ENCODE measurements at places on chromosomes 6 and 20. TPM values are rescaled to one million over a fixed set of nuclear protein-coding genes. Genes with fewer than 3 reads are reported as not detected.
A peak's percentile ranks its signal among the peaks of the same experiment; 100 is the strongest.

Gene ESF1
- 14.8 TPM for total RNA-seq

DNA sequence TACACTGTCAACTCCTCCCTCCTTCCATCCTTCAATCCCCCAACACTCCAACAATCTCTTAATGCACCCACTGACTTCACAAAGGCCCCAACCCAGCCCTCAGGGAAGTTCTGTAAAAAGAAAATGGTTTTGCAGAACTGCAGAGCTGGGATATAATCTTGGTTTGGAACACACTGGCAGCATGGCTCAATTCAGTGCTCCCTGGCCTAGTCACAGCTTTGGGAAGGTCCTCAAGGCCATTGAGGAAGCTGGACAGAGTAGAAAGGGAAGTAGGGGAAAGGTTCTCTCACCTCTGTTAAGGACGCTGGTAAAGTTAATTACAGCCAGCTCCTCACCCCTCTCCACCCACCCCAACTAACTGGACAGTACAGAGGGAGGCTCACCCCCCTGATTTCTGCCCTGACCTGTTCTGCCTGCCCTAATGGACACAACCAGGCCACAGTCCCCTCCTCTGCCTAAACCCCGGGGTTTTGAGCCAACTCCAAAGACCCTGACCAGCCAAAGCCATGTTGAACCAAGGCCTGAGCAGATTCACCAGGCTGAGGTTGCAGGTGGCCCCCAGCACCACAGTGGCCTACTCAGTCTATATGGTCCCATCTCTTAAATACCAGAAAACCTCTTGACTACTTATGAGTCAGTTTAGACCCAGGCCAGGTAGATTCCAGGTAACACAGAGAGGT lies 49.2 kb downstream of the MAFB start:
- DNase-seq, result no peak

GRCh38 chr6:45678285-45678607 lies 300.5 kb upstream of the SUPT3H start:
- DNase-seq, result no peak

GRCh38 chr6:113447088-113447831 lies 409.9 kb upstream of the MARCKS start:
- peak; percentile 77 for DNase-seq

- no peak for DNase-seq
These were observed 35.4 kb downstream of the PIM1 start for GRCh38 chr6:37205175-37205996.

- no peak for DNase-seq
These were observed 588.9 kb downstream of the RFPL4B start for GRCh38 chr6:112936079-112936472.

GRCh38 chr20:6924681-6925080 lies 157.2 kb downstream of the BMP2 start:
- DNase-seq, result no peak

DNA sequence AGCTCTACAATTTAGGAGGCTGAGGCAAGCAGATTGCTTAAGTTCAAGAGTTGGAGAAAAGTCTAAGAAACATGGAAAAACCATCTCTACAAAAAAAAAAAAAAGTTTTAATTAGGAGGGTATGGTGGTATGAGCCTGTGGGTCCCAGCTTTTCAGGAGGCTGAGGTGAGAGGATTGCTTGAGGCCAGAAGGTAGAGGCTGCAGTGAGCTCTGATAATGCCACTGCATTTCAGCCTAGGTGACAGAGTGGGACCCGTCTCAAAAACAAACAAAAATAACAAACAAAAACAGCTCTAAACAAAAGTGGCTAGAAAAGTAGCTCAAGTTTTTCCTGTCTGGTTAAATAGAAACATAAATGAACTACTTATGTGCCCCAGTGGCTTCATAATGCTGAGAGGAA lies 2133.6 kb upstream of the DEFB115 start:
- no peak for DNase-seq

DNA sequence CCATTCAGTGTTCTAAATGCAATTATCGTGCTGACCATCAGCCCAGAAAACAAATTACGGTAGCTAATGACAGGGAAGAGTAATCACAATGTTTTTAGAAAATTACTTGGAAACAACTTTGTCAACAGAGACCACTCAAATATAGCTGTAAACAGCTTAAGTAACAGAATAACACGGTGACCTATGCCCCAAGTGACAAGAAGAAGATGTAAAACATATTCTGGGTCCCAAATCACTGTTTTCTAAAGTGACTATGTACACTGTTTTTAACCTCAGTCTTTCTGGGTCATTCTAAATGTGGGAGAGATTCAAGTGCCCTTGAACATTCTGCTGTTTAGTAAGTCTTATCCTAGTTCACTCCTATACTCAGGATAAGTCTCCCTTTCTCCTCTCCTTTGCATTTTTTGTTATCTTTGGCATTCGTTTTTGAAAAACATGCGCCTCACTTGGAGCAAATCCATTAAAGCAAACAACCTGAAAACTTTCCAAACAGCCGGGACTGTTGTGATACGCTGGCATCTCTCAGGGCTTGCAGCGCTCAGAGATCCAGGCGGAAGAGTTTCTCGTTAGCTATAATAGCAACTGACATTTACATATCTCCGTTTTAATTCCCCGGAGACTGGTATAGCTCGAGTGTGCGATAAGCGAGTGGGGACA lies 114.5 kb upstream of the SOX4 start:
- DNase-seq, result no peak

- no peak for DNase-seq
These were observed 107.8 kb upstream of the ESR1 start for GRCh38 chr6:151699719-151700118.

GRCh38 chr6:35065441-35065800 lies 75.7 kb downstream of the TCP11 start:
- DNase-seq, result no peak
